ENCODE measurements at places on chromosomes 13 and 19.

DNA sequence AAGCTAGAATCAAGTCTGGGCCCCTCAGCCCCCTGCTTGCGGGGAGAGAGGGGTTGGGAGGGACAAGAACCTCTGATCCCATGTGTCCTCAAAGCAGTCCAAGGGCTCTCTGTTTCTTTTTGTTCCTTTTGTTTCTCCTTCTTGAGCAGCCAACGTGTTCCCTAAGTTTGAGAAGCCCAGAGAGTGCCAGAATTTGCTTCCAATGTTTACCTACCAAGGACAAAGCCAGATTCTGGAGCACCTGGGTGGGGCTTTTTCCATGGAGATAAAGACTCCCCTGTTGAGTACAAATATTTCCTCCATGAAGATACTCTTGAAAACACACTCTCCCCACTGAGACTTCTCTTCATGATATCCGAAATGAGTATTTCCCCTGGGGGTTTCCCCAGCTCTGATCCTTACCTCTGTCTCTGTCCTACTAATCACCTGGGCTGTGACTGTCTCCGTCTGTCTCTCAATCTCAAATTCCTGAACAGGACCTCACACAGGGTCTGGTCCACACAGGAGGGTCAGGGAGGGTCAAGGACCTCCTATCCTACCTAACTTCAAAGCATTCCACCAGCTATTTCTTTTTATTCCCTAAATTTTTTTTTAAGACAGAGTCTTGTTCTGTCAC lies 27.4 kb downstream of the CD177 start:
- no peak for DNase-seq

DNA sequence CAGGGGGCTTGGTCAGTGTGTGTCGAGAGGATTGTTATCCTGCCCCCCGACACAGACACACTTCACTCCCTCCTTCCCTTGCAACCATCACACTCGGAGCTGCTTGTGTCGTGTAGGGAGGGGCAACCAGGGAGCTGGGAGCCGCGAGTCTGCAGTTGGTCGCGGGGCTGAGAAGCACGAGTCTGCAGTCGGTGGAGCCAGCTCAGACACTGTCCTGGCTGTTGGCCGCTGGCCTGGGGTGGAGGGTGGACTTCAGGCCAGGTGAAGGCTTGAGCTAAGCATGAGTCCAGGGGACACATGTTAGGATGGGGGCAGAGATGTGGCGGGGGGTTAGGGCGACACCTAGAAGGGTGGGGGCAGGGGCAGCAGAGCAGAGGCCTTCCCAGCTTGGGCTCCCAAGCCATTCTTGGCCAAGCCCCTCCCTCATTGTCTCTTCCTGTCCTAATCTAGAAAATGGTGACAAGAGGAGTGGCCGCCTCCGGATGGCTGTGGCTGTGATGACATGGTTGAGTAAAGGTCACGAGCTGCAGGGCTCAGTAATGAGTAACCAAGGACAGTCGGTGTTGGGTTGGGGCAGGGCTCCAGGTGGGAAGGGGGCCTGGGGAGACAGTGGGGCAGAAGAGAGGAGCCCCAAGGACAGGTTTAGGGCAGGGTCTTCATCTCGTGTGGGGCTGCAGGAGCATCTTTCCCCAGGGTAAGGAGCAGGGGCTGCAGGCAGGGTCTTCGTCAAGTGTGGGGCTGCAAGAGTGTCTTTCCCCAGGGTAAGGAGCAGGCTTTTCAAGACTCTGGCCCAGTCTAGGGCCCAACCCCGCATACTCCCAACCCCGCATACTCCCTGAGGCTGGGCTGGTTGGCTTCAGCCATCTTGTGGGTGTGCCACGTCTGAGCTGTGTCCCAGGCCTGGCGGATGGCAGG lies 8.6 kb downstream of the PPP5C start:
- no peak for DNase-seq

- DNase-seq, result no peak
Observed at GRCh38 chr13:83056269-83056668, 826.0 kb downstream of the SLITRK1 start.

DNA sequence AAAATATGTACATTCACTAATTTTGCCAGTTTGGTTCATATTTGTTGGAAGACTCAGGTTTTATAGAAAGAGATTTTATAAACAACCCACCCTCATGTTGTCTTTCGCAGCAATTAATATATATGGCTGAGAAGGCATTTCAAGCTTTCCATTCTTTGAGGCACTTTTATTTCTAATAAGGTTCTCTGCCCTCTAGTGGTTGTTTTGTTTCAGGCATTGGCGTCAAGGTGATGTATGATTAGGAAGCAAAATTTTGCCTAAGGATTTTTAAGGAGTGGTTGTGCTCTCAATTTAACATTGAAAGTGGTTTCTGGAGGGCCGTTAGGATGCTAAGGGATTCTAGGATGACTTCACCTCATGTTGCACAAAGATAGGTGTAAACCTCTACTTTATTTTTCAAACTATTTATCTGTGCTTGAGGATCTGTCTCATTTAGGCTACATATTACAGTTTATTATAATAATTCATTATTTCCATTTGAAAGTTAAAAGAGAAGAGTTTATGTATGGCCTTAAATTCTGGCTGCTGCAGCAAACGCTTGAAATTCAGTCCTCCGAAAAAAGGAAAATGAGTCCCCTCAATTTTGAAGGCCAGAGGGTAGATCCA lies 35.9 kb downstream of the OXGR1 start:
- DNase-seq, result peak; percentile 74

DNA sequence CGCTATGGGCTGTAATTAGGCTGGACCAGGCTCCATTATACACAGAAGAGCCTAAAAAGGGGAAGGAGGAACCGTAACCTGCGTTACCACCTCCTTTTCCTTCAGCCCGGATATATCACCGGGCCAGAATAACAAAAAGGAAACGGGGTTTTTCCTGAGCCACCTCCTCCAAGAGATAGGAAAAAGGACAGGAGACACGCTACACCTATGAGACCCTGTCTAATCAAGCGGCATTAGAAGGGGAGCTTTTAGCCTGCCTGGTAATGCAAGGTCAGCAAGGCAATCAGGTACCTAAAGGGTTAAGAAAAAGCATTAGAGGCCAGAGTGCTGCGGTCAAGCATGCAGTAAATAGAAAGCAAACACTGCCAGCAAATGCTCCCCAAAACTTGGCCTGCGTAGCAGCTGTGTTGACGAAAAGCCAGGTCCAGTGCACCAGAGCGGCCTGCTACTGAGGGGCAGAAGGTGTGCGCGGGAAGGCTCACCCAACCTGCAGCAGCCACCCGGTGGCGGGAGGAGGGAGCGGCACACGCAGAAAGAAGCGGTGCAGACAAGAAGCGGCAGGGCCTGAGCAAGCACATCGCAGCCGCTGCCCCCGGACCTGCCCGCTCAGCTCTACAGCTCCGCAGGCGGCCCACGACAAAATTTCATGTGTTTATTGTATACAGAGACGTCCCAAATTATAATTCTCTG lies 1466.1 kb downstream of the UQCRFS1 start:
- DNase-seq, result peak; percentile 33

DNA sequence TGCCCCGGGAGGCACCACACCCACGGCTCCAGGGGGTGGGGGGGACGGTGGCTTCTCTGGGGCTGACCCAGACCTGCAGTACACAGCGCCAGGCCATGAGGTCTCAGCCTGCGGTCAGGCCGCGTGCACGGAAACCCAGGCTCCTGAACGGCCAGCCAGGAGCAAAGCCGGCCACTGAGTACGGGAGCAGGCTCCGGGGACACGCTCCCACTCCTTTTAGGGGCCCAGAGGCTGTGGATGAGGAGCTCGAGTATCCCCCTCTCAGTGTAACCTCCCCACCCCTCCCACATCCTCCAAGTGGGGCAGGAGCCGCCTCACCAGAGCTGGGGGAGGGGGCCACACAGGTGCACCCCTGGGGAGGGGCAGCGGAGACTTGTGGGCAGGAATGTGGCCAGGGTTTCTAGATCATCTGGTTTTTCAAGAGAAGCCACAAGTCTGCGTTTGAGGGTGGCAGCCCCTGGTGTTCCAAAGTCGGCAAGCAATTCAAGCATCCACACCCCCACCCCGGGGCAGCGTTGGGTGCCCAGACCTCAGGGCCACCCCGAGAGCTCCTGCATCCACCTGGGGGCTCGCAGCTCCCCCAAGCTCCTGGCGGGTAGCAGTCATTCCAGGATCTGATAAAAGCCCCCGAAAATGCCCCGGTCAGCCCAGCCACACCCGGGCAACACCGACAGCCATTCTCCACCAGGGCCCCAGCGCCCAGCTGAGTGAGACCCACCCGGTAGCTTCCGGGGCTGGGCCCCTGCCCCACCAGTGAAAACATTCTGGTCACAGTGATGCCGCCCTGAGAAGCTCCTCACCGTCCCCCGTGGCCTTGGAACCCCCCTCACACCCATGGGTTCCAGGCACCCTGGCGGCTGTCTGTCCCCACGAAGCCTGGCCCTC lies 6.1 kb downstream of the SBNO2 start:
- no peak for DNase-seq

DNA sequence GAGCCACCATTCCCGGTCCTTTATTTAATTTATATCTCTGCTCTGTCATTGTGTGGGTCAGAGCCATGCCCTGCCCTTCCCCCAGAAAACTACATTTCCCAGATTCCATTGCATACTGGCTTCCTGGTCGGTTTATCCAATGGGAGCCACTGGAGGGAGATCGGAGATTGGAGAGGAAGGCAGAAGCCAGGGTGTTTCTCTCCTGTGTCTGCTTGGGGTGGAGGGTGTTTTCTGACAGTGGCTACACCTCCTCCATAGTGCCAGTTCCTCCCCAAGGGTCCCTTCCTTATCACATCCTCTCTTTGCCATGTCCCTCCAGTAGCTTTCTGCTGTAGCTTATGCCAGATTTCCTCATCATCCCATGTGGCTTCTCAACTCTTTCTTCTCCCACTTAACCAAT lies 19.0 kb downstream of the OLFM2 start:
- DNase-seq, result peak; percentile 80

DNA sequence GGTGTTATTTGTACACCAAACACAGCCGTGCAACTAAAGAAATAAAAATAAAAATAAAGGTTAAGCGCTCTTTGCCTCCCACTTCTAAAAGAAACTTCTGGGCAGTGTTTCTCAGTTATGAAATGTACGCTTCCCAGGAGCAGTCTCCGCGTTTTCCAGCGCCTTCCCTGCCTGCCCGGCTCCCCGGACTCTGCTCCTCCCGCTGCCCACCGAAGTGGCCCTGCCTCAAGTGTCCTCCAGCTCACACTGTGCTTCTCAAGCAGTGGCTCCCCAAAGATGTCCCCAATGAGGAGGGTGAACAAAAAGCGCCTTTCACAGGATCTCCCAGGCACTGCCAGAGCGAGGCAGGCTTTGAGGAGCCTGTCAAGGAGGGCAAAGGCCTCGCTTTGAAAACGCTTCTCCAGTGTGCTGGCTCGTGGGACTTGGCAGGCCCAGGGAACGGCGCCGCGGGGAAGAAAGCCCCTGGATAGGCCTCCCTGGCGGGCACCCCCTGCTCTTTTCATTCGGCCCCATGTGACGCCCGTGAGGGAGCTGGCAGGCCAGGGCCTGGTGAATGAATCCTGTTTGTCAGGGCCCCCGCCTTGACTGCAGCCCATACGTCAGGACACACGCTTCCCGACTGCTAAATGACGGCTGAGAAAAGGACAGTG lies 187.1 kb downstream of the FOXO1 start:
- no peak for DNase-seq

- no peak for DNase-seq
Observed at GRCh38 chr13:110879482-110879881, 35.4 kb downstream of the ANKRD10 start.

- peak; percentile 54 for DNase-seq
Observed at GRCh38 chr13:60411983-60412382, 15.0 kb downstream of the TDRD3 start.

GRCh38 chr19:43678512-43679261 lies 8.7 kb upstream of the PLAUR start:
- no peak for DNase-seq

GRCh38 chr19:1566392-1567115 lies 1.6 kb downstream of the MEX3D start:
- no peak for DNase-seq

GRCh38 chr13:41007744-41008128 lies 11.4 kb downstream of the ELF1 start:
- peak; percentile 49 for DNase-seq

GRCh38 chr19:46742926-46743480 lies 2.9 kb upstream of the FKRP start:
- DNase-seq, result no peak

DNA sequence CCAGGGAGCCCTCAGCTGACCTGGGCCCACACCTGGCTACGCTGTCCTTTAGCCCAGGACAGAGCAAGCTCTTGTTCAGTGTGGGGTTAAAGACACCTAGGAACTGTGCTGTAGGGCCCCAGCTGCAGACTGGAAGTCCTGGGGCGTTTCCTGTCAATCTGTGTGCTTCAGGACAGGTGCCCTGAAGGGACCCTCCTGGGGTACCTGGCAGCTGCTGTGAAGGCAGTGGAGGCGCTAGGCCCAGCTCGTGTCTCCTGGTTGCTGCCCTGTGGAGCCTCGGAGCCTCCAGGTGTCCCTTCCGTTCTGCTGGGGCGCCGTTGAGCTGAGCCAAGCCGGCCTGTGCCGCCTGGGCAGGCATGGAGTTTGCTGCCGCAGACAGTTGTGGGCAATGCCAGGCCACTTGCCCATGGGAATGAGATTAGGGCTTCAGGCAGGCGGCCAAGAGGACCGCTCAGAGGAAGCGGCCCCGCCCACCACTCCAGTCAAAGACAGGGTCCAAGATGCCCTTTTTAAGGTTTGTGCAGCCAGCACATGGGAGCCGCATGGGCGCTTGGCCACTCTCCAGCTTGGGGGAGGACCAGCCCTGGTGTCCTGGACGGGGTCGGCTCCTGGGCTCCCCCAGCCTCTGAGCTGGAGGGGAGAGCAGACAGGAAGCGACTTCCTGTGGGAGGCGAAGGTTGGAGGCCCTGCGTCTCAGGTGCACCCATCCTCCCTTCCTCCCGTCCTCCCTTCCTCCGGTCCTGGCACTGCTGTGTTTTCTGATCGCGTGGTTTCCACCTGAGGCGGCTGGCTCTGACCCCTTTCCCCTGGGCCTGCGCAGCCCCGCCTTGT lies 4.0 kb downstream of the PTBP1 start:
- peak; percentile 84 for DNase-seq

- no peak for DNase-seq
Observed at GRCh38 chr19:53894707-53895106, 12.7 kb downstream of the PRKCG start.

- no peak for DNase-seq
Observed at GRCh38 chr13:50629497-50629896, 214.0 kb downstream of the DLEU7 start.

GRCh38 chr13:81089371-81090157 lies 748.6 kb upstream of the SPRY2 start:
- no peak for DNase-seq

GRCh38 chr19:11639245-11639601 lies 41.9 kb downstream of the ZNF627 start:
- DNase-seq, result no peak

GRCh38 chr19:5202553-5202952 lies 138.1 kb downstream of the PTPRS start:
- DNase-seq, result no peak

DNA sequence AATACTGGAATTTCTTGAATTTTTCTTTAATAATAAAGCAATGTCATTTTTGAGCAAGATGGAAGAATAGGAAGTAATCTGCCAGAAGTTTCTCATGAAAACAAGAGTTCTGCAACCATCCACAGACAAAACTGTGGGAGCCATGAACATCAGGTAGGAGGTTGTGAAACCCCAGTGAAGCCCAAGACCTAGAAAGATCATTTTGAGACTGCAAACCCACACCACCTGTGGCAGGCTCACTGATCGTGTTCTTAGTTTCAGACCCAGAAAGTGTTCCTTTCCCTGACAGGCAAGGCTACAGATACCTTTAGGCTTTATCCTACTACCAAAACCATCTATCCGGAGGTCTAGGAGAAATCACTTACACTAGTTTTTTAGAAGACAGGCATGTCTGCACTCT lies 2189.8 kb upstream of the PCDH20 start:
- DNase-seq, result no peak

Data from hematopoietic multipotent progenitor cell treated with erythropoietin and hydrocortisone succinate and interleukin-3 and kit ligand, for 6 days (in vitro differentiated cells).